ENCODE measurements at places on chromosomes 1 and 21.

- DNase-seq: peak; percentile 32
Measured at GRCh38 chr1:207752456-207752998, 673 bp downstream of the CD46 start.

DNA sequence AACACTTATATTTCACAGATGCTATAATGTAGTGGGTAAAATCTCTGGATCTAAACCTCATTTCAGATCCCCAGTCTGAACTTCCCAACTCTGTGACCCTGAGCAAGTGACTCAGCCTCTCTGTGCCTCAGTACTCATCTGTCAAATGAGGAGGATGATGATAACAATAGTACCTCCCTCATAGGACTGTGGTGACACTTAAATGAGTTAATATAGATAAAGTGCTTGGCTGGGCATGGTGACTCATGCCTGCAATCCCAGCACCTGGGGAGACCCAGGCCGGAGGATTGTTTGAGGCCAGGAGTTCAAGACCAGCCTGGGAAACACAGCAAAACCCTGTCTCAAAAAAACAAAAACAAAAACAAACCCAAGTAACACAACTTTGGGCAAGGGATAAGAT lies 4.7 kb upstream of the ECE1 start:
- peak; percentile 80 for DNase-seq

- peak; percentile 21 for DNase-seq
Measured at GRCh38 chr1:158199849-158200248, 19.2 kb downstream of the CD1D start.

GRCh38 chr1:235047331-235047871 lies 81.2 kb downstream of the TOMM20 start:
- no peak for DNase-seq

GRCh38 chr1:94555091-94555490 lies 13.5 kb upstream of the F3 start:
- DNase-seq: no peak

GRCh38 chr1:171397851-171398469 lies 84.0 kb downstream of the FMO4 start:
- no peak for DNase-seq

DNA sequence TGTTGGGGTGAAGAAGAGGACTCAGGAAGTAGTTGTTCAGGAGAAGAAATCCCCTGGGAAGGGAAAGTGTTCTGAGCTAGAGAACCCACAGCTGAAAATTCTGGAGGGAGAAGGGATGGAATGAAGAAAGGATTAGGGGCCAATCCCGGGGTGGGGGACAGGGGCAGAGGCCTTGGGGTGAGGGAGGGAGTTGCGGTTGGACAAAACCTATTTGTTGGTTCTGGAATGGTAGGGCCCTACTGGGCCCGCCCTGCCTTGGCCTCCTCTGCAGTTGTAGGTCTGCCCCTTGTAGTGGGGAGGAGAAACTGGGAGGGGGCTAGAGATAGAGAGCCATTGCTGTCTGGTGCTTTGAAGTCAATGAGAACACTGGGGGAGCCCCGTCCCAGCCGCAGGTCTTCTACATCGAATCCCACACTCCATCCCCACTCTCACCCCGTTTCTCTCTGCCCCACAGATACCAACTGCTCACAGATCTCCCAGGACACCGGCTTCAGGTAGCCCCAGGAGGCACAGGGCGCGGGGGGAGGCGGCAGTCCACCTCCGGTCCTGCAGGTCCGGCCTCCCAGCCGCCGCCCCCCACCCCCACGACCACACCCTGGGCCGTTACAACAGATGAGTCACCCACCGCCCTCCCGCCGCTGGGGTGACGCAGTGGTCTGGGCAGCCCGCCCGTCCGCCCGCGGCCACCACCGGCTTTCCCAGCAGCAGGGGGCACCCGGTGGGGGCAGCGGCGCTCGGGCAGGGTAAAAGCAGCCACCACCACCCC lies 1.1 kb downstream of the TAGLN2 start:
- DNase-seq: peak; percentile 88

GRCh38 chr1:50038237-50038809 lies 14.6 kb upstream of the AGBL4 start:
- DNase-seq: no peak

GRCh38 chr21:33939226-33939625 lies 23.6 kb upstream of the ATP5PO start:
- no peak for DNase-seq

GRCh38 chr1:40312238-40313205 lies 4.6 kb downstream of the COL9A2 start:
- DNase-seq: no peak

DNA sequence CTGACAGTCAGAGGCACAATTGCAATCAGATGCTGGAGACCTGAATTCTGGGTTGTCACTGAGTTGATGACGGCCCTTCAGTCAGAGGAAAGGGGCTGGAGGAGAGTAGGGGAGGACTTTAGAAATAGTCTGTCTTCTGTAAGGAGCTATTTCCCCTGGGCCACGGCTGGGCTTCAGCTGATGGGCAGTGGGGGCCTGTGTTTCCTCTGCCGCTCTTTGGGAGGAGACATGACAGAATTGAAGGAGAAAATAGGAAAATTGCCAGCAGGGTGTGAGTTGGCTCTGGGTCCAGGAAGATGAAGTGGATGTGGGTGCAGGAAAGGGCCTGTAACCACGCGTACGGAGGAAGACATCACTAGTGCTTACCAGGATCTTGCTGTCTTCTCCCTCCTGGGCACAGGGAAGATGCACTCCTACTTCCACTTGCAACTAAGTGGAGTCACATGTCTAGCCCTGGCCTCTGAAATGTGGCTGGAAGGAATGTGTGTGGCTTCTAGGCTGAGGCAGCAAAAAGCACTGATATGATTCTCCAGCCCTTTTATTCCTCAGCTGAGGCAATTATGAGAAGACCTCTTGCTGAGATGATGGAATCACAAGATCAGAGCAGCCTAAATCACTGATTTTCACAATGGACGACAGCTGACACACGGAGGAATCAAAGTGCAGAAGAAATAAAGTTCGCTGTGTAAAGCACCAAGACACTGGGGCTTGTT lies 250.0 kb downstream of the GRIK3 start:
- DNase-seq: no peak

DNA sequence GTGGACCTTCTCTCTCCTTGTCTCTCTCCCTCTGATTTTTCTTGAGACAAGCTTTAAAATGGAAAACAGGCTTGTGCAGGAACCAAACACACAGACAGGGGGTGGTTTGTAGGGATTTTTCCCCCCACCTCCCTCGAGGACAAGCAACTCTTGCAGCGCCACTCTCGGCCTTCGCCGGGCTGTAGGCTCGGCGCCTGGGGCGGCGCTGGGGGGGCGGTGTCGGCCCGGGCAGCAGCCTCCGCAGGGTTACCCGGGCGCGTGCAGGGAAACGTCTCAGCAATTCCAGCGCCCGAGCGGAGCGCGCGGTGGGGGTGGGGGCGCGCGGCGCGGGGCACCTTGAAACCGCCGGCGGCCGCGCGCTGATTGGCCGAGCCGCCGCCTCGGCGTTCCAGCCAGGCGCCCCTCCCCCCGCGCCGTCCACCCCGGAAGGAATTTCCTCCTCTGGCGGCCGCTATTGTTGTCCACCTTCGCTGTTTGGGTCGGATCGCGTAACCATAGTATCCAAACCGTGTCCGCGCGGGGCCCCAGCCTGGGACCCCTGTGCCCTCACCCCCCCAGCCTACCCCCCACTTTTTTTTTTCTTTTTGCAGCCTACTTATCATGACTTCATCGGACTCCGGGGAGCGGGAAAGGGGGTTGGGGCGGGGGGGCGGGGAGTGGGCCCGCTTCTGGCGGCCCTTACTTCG lies 59.8 kb upstream of the ACOT11 start:
- peak; percentile 78 for DNase-seq

- peak; percentile 71 for DNase-seq
Measured at GRCh38 chr1:247102381-247102780, 1.8 kb downstream of the ZNF669 start.

DNA sequence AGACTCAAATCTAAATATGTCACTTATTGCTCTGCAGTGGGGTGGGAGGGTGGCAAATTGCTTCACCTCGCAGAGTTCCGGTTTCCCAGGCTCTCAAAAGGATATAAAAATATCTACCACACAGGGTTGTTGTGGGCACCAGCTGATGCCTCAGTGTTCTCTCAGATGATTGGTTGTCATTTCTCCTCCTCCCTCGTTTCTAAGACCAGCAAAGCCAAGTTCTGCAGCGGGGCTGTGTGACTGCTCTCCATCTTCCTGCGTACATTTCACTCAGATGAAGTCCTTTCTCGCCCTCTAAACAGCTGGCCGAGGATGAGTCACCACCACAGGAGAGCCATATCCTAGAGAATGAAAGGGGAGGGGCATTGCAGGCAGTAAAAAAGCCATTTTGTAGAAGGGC lies 35.0 kb upstream of the VWA5B1 start:
- DNase-seq: peak; percentile 87

DNA sequence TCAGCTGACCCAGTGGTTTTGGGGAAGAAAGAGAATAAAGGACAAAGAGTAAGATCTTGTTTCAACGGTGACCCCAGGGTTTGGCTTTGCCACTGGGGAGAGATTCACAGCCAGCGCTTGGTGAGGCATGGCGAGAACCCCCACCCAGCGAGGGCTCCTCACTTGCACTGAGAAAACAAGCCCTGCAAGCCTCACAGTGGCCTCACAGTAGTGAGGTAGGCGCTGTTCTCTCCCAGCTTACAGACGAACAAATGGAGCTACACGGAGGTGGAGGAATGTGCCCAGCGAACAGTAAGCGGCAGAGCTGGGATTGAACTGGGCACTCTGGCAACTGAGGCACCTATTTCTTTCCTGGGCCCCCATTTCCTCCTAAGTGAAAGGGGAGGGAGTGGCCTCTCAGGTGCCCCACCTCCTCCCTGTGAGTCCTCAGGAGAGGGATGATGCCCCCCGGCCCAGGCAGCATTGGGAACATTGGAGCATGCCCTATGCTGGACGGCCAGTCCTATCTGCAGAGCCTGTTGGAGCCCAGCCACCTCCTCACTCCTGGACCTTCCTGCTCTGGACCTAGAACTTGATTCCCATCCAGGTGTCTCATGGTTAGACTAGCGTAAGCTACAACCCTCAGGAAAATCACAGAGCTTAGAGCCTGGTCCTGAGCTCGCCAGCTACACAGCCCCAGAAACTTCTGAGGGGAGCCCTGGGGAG lies 73.4 kb upstream of the EDN2 start:
- DNase-seq: no peak

GRCh38 chr1:224732377-224733026 lies 116.4 kb downstream of the CNIH3 start:
- DNase-seq: no peak

DNA sequence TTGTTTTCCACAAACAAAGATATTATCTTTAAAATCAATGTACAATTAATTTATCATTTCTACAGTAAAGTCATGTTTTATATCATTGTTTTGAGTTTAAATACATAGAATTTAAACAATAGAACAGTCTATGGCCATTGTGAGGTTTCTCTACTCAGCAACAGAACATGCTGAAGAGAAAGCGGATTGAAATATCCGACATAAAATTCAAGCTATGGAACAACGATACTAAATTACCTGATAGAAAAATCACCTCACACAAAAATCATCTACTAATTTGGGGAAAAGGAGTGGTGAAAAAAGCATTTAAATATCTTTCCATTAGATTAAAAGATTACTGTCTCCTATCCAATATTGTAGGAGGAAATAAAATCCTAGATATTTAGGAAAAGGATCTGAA lies 12.6 kb downstream of the CDKN2C start:
- DNase-seq: no peak

GRCh38 chr1:38114241-38115026 lies 67.8 kb upstream of the POU3F1 start:
- peak; percentile 11 for DNase-seq

DNA sequence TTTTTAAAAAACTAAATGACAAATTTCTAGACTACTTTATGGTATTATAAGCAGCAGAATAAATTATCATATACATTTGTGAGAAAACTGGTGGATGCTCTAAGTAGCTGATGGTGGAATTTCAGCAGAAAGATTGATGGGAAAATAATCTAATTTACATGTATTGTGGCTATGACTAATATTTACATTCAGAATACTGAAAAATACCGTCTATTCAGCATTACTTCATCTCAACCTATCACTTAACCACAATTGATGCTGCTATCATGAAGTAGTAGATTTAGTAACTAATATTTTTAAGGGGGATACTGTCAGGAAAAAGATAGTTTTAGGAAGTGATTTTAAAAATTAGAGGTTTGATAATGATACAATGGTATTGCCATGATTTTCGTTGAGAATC lies 137.9 kb downstream of the IFI44 start:
- peak; percentile 23 for DNase-seq

DNA sequence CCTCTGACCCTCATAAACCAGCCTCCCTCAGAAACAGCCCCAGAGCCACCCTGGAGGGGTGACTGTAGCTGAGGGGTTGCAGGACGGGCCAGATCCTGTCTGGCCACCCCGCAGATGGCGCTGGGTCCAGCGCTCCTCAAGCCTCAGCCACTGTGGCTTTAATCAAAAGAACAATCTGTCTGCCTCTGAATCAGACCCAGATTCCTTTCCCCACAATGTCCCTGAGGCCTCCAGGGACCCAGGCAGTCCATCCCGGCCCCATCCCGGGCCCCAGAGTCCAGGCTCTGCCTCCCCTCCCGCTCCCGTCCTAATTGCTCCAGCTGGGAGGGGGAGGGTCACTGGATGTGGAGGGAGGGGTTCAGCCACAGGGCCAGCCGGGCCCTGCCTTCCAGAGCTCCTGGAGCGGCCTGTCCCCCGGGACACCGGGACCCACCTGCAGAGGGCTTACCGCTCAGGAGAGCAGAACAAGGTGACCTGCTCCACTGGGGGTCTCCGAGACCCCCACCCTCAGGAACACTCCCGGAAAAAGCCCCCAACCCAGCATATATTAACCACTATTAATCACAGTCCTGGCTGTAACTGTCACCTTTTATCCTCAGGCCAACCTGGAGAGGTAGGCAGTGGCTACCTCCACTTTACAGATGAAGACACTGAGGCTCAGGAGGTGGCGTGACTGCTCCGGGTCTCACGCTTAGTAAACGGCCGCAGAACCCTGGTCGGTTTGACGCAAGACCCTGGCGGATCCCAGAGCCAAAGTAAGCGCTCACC lies 836 bp upstream of the FBLIM1 start:
- no peak for DNase-seq

DNA sequence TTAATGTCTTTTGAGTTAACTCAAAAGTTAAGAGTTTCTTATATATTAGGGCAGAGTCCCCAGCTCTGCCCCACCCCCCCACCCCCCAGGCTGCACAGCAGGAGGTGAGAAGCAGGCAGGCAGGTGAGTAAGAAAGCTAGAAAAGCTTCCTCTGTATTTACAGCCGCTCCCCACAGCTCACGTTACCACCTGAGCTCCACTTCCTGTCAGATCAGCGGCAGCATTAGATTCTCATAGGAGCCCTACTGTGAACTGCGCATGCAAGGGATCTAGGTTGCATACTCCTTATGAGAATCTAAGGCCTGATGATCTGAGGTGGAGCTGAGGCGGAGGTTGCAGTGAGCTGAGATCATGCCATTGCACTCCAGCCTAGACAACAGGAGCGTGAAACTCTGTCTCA lies 81.9 kb downstream of the SIM2 start:
- no peak for DNase-seq

- DNase-seq: no peak
Measured at GRCh38 chr1:4944911-4945310, 290.5 kb downstream of the AJAP1 start.

DNA sequence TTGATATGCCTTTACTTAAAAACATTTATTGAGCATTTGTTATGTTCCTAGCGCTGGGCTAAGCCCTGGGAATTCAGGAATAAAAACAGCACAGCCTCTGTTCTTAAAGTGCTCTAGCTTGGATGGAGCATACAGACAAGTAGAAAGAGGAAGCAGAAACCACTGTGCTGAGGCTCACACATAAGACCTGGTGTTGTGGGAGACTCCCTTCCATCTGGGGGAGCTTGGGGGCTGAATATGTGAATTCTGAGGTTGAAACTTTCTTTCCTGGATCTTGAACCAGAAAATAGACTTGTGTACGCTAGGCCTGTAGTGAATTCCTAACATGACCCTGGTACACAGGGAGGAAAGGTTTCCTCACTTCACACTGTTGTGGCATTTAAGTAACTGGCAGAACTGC lies 209.9 kb downstream of the ZNF326 start:
- DNase-seq: no peak

Data from fibroblast of mammary gland (primary cell).